T-cell (primary cell): ENCODE measurements at places on chromosomes 16 and 17.

GRCh38 chr16:117379-118365, 20.8 kb downstream of the NPRL3 start:
- peak; percentile 51 for DNase-seq

GRCh38 chr17:35708149-35708548, 23.3 kb upstream of the RASL10B start:
- no peak for DNase-seq

- DNase-seq: no peak
Observed at GRCh38 chr16:78884204-78884603, 716.3 kb downstream of the MAF start.

DNA sequence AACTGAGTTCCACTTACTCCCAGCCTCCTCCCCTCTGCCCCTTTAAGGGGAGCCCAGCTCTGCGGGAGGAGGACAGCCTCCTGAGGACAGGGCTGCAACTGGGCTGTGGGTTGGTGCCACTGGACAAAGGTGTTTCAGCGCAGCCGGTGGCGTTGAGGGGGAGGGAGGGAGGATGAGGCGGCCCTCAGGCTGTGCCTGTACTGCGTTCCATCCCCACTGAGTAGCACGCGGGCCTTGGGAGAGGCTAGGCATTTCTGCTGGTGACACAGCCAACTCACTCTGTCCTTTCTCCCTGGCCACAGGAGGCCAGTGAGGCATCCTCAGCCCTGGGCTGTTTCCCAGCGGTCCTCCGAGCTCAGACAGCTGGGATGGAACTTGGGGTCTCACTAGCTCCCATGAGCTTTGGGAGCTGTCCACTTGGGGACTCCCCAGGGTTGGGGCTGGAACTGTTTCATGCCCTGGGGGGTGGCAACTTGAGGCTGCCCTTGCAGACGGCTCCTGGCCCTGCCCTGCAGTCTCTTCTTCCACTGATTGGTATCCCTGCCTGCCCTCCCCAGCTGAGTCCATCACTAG, 70.5 kb downstream of the MPRIP start:
- no peak for DNase-seq

DNA sequence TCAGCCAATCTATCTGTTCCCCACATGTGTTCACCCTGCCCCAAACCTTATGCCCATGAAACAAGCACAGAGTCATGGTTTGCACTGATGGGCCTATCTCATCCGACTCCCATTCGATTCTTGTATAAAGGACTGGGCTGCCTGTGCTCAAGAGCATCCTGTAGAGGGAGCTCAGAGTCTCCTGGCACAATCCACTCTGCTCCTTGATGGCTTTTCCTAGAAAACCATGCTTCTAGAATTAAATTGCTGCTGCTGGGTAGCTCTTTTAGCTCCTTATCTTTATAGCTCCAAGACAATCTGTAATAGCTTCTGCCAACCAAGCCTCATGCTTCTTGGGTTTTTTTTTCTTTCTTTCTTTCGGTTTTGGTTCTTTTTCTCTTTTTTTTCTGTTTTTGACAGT, 9.7 kb downstream of the ZNF19 start:
- DNase-seq: no peak

GRCh38 chr16:58399718-58400633, 7.7 kb downstream of the GINS3 start:
- DNase-seq: no peak

GRCh38 chr16:67872631-67873434, at the start of gene EDC4:
TSS of gene EDC4 (plus strand) at chr16:67873052. CDS start at chr16:67873262, 210 bp downstream.
- DNase-seq: peak; percentile 84

DNA sequence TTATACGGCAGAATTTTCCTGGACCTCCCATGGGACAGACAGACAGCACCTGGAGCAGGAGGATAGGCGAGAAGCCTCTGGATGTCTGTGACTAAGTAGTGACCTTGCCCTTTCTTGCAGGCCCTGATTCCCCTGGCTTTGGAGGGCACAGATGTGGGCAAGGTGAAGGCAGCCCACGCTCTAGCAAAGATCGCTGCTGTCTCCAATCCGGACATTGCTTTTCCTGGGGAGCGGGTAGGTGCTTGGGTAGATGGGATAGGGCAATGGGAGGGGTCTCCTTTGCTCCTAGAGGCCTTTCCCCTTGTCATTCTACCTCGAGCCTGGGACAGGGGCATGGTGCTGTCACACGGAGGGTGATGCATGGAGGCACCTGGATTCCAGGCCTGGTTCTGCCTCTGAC, 17.3 kb downstream of the SLC35G3 start:
- no peak for DNase-seq

- no peak for DNase-seq
Observed at GRCh38 chr17:66747578-66748275, 87.2 kb upstream of the CACNG5 start.

GRCh38 chr17:50363217-50364060, 9.5 kb downstream of the MRPL27 start:
- DNase-seq: no peak

- no peak for DNase-seq
Observed at GRCh38 chr16:88424587-88425235, 28.4 kb upstream of the ZFPM1 start.

DNA sequence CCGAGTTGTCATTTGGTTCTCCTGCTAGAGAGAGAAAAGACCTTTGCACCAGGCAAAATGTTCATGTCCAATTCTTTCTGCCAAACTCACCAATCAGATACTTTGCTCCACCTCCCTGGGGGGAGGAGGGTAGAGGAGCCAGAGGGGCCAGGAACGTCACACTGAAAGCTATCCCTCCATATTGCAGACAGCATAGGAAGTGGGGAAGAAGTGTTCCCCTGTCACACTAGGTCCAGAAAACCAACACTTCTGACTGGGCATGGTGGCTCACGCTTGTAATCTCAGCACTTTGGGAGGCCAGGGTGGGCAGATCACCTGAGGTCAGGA, 9.5 kb downstream of the HSD17B2 start:
- DNase-seq: no peak

DNA sequence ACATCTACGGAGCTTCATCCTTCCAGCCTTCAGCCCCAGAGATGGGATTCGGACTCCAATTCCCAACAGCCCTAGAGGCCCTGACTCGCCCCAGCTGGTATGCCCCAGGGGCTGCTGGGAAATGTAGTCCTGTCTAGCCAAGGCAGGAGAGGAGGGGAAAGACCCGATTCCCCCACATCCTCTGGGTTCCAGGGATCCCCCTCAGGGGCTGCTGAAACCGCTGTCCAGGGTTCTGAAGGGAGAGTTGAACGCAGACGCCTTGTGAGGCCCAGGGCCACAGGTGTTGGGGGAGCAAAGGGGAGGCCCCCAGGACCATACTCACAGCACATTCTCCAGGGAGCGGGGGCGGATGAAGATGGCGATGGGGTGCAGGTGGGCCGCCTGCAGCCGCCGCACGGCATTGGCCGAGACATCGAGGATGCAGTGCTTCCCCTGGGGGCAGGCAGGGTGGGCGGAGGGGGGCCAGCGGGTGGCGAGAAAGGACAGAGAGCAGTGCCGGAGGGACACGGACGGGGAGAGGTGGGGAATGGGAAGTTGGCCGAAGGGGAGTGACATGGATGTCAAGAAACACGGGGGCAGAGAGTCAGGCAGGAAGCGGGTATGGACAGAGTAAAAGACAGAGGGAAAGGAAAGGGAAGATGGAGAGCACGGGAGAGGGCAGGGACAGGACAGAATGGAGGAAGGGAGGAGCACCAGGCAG, 12.6 kb upstream of the ASGR1 start:
- no peak for DNase-seq

GRCh38 chr17:29124135-29124924, 55.9 kb downstream of the MYO18A start:
- no peak for DNase-seq

DNA sequence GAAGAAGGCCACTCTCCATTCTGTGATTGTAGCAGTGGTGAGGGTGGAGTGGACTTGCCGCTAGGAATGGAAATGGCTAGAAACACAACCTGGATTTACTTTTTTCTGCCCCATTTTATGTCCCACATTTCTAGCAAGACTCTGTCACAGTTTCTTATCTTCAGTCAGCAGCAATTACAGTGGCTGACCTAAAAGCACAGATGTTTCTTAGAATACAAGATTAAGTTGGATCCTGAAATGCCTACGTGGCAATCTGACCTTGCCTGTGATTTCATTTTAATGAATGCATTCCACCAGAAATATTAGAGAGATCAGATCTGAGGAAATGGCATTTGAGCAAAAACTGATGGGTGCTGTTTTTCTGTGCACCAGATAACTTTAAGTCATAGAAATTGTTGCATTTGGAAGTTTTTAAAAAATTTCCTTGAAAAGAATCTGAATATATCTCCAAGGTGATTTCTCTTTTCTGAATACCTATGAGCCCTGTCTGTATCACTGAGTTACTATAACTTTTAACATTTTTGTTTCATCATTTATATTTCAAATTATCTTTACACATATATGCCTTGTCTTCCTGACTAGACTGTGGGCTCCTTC, 5.4 kb downstream of the HEATR3 start:
- no peak for DNase-seq

GRCh38 chr16:72285728-72286127, 113.8 kb upstream of the PMFBP1 start:
- no peak for DNase-seq

- DNase-seq: peak; percentile 65
Observed at GRCh38 chr17:21119247-21119918, 7.4 kb upstream of the DHRS7B start.

DNA sequence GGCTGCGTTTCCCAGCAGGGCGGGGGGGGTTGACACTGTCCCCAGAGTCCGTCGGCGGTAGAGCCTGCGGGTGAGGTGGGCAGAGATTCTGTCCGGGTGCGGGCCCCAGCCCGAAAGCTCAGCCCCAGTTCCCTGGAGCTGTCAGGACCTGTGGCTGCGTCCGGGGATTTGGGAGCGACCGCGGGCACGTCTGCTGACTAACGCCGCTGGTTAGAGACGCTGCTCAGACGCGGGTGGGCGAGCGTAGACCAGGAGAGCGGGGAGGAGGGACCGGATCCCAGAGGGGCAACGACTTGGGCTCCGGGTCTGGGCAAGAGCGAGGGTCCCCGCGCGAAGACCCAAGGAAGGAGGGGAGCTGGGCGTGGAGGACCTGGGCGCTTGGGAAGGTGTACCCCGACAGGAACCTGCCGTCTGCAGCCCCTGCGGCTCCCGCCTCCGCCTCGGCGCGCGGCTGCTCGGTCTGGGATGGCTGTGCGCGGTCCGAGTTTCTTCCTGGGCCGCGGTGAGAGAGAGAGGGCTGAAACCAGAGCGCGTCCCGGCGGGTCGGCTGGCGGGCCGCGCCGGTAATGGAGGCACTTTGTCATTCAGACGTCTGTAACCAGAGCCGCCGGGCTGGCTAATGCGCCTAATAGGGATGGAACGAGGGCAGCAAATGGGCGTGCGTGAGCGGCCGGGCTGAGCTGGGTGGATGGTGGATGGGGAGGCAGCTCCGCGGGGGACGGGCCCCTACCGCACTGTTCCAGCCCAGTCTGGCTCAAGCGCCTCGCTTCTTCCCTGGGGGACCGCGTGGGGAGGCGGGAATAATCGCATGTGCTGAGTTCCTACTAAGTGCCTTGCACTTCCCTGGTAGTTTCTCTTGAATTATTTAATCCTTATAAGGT, 2.3 kb downstream of the NGFR start:
- DNase-seq: no peak

GRCh38 chr17:29617125-29617480, 5.6 kb downstream of the CORO6 start:
- DNase-seq: peak; percentile 88

DNA sequence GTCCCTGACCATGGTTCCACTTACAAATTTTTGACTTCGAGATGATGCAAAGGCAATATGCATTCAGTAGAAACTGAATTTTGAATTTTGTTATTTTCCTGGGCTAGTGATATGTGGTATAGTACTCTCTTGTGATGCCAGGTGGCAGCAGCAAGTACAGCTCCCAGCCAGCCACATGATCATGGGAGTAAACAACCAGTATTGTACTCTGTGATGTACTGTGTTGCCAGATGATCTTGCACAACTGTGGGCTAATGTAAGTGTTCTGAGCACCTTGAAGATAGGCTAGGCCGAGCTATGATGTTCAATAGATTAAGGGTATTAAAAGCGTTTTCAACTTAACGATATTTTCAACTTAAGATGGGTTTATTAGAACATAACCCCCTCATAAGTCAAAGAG, 250.8 kb downstream of the STX8 start:
- no peak for DNase-seq

- DNase-seq: no peak
Observed at GRCh38 chr17:49201481-49201927, 8.9 kb downstream of the GNGT2 start.

DNA sequence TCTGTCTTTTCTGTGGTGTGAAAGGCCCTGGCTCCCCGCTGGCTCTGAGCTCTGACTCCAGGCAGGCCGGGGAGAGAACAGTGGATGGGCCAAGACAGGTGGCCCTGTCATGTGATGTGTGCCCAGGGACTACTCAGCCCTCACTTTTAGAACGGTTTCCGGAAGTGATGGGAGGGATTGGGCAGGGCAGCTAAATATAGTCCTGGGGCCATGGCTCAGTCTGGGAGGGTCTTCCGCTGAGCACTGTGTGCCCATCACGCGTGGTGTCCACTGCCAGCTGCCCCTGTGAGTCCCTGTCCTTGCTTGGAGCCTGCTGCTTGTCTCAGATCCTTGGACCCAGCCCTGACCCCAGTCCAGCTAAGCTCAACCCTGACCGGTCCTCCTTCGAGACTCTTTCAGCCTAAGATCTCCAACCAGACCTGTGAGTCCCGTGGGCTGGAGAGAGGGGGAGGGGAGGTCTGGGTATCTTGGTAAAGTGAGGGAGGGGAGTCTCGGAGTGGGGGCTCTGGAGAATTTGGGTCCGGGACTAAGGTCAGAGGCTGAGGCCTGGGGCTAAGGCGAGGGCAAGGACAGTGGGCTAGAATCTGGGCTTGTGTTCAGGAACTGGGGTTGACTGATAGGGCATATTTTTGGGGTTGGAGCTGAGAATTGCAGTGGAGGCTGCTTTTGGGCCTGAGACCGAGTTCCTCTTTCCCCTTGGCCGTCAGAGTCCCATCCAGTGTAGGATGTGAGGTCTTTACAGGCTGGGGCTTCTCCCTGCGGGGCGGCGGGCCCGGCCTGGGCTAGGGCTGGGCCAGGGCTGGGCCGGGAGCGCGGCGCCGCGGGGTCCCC, at the start of gene TRIM72:
TRIM72 (plus strand) TSS at position 243 of the 831 bp plus-strand sequence. CDS start 620 bp downstream, outside the sequence.
- no peak for DNase-seq

DNA sequence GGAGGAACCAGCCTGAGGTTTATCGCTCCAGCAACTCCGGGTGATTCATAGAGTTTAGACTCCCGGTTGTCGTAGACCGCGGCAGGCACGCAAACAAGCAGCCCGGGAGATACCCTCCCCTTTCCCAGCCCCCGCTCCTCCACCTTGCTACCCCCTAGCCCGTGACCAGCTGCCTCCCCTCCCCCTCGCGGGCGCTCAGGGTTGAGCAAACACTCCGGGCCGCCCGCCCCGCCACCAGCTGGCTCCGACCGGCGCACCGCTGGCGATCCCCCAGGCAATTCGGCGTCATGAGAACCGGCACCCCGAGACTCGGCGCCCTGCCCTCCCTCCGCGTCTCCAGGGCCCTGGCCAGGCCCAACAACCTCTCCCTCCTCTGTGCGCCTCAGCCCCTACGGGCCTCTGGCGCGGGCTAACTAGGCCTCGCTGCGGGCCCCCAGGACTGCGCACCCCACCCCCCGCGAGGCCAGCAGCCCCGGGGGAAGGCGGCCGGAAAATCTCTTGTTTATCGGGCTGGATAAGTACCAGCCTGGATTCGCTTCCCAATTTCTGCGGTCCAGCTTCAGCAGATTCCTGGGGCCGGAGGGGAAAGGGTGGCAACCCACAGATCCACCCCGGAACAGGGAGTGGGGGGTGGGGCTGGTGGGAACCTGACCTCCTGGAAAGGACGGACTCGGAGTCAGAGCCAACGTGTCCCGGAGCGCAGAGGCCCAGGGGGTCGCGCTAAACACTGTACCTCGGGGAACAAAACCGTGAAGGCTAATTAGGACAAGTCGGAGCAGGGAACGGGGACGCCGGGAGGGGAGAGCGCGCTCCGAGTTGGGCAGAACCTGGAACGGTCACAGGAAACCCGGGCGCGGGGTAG, 951 bp upstream of the GPRC5C start:
- no peak for DNase-seq

GRCh38 chr16:86167061-86167460, 268.1 kb downstream of the IRF8 start:
- no peak for DNase-seq
